Thoracic aorta endothelial cell (primary cell): ENCODE measurements at places on chromosomes 6 and 20. TPM values are rescaled to one million over a fixed set of nuclear protein-coding genes. Genes with fewer than 3 reads are reported as not detected.

The MOCS1 gene
- total RNA-seq = 10.5 and 15.7 TPM in 2 replicates

The GNL1 gene
- total RNA-seq = 37.1 and 42.9 TPM in 2 replicates

The TXLNB gene
- under 0.01 and 0.22 TPM in 2 replicates for total RNA-seq

The BACH2 gene
- 0.40 and 0.93 TPM in 2 replicates for total RNA-seq

The ARHGAP40 gene
- 0.07 and 0.13 TPM in 2 replicates for total RNA-seq

The CCDC167 gene
- total RNA-seq = 48.6 and 52.1 TPM in 2 replicates

The HMGCLL1 gene
- total RNA-seq = 0.40 TPM in 1 of 2 replicates, not detected in the other

The ERVFRD-1 gene
- total RNA-seq = not detected in 2 replicates
